ENCODE measurements at places on chromosomes 12 and 14.

DNA sequence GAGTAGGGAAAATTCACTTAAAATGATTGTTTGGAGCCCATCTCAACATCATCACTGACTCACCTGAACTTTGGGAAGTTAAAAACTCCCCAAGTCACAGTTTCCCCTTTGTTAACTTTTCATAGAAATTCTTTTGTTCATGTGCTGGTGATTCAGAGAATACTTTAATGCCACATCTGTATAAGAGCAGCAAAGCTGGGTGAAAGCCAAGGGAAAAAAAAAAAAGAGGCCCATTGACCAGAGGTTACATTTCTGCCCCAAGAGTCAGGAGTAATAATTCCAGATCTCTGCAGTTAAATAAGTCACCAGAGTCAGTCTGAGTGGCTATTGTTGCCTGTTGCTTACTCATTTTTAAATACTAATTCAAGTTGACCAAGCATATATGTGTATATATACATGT is 136.4 kb upstream of the LGR5 start:
- no peak for DNase-seq

DNA sequence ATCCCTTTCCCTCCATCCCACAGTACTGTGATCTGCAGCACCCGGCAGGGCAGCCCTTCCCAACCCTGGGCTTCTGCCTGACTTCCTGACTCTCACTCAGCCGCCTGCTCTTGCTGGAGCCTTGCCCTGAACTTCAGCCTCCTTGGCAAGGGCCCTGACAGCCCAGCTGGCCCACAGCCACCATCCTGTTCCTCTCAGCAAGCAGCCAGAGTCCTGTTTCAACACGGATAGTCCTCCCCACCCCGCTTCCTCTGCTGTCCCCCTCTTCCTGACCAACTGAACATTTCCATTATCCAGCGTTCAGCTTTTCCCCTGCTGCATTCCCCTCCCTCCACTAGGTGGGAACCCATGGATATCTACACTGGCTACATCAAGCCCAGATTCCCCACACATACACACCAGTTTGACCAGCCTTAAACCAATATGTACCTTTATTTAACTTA is 74.0 kb upstream of the MDM1 start:
- DNase-seq, result no peak

DNA sequence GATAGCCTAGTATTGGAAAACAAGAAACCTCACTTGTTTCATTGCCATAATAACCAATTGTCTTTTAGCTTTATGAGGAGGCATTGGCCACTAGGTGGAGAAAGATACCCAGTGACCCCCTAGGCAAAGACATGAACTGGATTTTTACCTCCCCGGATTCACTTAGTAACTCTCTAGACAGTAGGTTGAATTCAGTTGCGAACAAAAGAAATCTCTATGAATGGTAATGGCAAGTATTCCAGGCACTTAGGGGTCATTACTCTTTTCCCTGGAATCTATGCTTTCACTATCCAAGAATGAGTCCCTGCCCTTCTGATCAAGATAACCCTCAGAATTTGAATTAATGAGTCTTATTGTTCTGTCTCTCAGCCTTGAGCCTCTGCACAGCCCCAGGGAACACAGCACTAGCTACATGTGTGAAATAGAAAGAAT is 29.5 kb upstream of the RHOJ start:
- DNase-seq, result no peak

DNA sequence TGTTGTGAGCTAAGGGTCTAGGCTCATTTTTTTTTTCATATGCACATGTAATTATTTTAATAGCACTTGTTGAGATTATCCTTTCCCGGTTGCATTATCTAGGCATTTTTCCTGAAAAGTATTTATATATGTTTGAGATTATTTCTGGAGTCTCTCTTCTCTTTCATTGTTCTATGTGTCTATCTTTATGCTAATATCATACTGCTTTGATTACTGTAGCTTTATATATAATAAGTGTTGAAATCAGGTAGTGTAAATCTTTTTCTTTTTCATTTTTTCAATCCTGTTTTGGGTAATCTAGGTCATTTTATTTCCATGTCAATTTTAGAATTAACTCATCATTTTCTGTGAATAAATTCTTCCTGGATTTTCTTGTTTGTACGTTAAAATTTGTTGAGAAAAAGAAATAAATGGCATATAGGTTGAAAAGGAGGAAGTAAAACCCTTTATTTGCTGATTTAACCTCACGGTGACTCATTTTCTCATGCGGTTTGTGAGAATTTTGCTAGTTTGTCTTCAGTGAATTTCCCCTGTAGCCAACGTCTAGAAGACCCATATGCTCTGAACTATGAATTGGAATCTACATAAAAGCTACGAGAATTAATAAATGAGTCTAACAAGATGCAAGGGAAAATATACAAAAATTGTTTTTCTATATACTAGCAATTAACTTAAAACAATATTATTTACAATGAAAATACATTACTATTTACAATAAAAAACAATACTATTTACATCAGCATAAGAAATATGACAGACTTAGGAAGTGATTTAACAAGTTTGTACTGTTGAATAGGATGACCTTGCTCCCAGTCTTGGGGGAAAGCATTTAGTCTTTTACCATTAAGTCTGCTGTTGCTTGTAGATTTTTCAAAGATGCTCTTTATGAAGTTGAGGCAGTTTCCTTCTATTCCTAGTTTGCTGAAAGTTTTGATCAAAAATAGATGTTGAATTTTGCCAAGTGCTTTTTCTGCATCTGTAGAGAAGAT is 105.0 kb downstream of the SNAPC1 start:
- no peak for DNase-seq

DNA sequence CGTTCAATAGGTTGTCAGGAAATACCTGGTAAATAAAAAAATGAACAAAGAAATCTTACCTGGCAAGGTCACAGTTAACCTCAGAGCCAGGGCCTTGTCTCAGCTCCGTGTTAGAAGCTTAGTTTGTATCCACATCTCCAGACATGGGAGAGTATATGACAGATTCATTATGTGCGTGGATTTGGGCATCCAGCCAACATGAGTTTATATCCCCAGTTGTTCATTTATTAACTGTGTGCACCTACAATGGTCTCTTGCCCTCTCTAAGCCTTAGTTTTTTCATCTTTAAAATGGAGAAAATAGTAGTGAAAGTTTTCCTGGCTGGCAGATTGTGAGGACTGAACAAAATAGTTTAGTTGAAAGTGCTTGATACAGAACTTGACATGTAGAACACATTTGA is 437.8 kb downstream of the NPAS3 start:
- no peak for DNase-seq

DNA sequence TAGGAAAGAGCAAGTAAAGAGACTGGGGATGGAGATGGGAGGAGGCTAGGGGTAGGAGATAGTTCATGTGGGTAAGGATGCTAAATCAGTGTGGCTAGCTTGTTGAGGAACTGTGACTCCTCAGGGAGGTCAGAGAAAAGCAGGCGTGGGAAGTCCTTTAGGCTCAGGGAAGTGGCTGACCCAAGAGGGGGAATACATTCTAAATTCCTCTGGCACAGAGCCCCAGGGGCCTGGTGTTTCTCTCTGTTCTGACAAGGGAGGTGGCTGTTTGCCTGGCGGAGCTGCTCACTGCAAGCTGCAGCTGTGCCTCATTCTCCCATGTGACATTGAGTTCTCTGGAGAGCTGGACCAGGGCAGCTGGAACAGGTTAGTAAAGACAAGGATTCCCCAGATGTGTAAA is 152.2 kb upstream of the SLC38A2 start:
- no peak for DNase-seq

DNA sequence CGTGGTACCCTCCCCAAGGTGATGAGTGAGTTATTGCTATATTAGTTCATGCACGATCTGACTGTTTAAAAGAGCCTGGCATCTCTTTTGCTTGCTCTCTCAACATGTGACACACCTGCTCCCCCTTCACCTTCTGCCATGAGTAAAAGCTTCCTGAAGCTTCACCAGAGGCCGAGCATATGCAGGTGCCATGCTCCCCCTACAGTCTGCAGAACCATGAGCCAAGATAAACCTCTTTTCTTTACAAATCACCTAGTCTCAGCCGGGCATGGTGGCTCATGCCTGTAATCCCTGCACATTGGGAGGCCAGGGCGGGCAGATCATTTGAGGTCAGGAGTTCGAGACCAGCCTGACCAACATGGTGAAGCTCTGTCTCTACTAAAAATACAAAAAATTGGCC is 61.8 kb downstream of the RNFT2 start:
- no peak for DNase-seq

DNA sequence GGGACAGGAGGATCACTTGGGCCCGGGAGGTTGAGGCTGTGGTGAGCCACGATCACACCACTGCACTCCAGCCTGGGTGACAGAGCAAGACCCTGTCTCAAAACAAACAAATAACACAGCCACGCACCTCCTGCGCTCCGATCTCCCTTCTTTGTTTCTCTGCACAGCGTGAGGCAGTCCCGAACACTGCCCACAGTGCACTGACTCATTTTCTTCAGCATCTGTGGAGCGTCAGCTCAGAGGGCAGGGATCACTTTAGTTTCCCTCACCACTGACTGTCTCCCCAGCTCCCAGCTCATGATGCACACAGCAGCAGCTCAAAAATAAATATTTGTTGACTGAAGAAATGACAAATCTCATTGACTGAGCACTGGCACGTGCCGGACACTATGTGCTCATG is 883 bp upstream of the MYL2 start:
- DNase-seq, result no peak

- DNase-seq, result peak; percentile 48
Observed at GRCh38 chr14:89365061-89365801, 51.8 kb downstream of the FOXN3 start.

DNA sequence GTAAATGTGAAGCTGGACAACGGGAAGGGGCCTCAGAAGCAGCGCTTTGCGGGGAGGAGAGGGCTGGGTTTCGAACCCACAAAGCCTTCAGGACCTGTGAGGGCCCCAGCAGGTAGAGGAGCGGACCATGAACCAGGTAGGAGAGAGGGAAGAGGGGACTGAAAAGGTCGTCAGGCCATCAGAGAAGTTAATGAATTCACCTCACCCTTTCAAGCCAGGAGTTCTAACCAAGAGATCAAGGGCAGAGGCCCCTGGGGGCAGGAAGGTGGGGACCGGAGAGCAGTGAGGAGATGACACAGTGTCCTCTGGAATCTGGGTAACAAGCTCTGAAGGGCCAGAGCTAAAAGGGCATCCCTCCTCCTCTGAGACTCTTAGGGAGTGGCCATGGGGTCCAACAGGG is 19.4 kb downstream of the SERPINA1 start:
- DNase-seq, result no peak

GRCh38 chr14:54048736-54049135 is 92.1 kb upstream of the BMP4 start:
- DNase-seq, result no peak

- no peak for DNase-seq
Observed at GRCh38 chr12:39044754-39045153, 139.4 kb upstream of the CPNE8 start.

GRCh38 chr14:64598404-64598803 is 48.6 kb downstream of the PPP1R36 start:
- no peak for DNase-seq

GRCh38 chr14:35333264-35333730 is 41.1 kb downstream of the PSMA6 start:
- DNase-seq, result peak; percentile 37

GRCh38 chr14:74382231-74382630 is 34.0 kb downstream of the VRTN start:
- DNase-seq, result no peak

- no peak for DNase-seq
Observed at GRCh38 chr14:104927432-104927816, 2.7 kb downstream of the PLD4 start.

- no peak for DNase-seq
Observed at GRCh38 chr14:72444701-72445100, 449.2 kb downstream of the DPF3 start.

GRCh38 chr12:47903927-47904712 is 674 bp downstream of the VDR start:
- peak; percentile 73 for DNase-seq

DNA sequence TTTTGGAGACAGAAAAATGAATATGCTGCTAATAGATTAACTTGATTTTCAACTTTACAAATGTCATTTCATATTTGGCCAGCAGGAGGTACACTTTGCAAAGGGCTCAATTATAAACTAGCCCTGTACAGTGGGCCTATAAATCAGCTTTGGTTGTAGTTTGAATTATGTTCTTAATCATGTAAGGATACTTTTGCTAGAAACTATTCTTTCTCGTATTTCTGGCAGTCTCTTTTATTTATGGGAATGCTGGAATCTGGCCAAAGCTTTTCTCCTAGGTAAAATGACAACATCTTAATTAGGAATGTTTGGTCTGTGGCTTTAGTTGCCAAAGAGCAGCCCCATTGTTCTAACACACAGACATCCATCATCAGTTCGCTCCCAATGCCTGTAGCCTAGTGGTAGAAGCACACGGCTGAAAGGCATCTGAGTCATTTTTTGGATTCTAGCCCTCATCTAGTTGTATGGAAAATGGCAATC is 1322.3 kb upstream of the SEL1L start:
- no peak for DNase-seq

- DNase-seq, result no peak
Observed at GRCh38 chr14:51972566-51972965, 16.8 kb upstream of the RTRAF start.

DNA sequence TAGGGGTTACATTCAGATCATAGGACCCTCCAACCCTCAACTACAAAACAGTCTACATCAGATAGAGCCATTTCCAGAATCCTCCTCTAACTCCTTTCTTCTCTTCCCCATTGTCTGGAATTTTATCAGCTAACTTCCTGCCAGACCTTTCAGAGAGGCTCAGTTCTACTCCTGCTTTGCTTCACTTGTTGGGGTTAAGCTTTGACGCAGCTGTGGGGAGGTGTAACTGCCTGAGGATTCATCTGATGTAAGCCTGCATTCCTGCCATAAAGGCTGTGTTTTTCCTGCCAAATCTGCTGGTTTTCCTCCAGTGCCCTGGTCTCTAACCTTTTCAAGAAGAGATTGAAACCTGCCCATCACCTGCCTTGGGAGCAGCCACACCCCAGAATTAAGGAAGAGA is 16.9 kb downstream of the DHRS2 start:
- DNase-seq, result no peak

DNA sequence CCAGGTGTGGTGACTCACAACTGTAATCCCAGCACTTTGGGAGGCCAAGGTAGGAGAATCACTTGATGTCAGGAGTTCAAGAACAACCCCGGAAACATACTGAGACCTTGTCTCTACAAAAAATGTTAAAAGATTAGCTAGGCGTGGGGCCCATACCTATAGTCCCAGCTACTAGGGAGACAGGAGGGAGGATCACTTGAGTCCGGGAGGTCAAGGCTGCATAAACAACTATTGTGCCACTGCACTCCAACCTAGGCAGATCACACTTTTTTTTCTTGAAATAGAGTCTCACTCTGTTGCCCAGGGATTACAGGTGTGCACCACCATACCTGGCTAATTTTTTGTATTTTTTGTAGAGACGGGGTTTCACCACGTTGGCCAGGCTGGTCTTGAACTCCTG is 6.1 kb downstream of the RND1 start:
- DNase-seq, result no peak

DNA sequence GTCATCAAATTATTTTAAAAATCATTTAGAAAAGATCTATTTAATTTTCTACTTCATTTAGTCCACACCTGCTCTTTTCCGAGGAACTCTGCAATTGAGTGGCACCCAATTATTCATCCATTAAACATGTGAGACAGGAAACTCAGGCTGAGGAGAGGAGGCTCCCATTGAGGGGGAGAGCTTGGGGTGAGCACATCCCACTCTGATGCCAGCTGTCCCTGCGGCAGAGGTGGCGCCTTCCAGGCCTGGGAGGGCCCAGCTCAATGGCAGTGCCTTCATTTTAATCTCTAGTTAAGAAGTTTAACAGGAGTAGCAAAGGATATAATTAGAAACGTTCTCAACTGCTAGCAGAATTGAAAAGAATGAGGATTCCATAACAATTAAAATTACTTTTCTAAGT is 92.0 kb downstream of the ITPR2 start:
- DNase-seq, result no peak

Measured in activated CD4-positive, alpha-beta T cell treated with anti-CD3 and anti-CD28 coated beads, Interleukin-2, amount 50 U/mL, for 48 hours (primary cell).